ENCODE measurements at places on chromosomes 2 and 18.

DNA sequence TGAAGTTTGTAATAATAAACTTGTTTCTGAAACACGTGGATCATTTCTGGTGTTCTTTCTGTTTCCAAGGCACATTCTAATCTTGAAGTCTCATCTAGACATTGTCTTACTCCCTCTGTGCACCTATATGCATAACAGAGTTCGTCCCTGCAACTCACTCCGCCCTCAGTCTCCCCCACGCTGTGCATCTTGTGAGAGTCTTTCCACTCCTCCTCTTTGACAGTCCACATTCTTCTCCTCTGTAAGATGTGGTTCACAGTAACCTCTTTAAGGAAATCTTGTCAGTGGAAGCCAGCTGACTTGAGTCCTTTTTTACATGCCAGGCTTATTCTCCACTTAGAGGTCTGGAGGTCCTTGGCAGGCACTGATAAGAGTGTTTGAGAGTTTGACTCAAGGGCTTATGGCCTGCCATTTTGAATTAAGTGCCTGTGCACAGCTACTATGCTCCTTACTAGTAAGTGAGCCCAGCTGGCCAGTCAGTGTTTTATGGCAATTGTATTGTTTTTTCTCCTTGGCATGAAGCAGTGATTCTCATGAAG lies 108.9 kb upstream of the IL1R2 start:
- no peak for DNase-seq

DNA sequence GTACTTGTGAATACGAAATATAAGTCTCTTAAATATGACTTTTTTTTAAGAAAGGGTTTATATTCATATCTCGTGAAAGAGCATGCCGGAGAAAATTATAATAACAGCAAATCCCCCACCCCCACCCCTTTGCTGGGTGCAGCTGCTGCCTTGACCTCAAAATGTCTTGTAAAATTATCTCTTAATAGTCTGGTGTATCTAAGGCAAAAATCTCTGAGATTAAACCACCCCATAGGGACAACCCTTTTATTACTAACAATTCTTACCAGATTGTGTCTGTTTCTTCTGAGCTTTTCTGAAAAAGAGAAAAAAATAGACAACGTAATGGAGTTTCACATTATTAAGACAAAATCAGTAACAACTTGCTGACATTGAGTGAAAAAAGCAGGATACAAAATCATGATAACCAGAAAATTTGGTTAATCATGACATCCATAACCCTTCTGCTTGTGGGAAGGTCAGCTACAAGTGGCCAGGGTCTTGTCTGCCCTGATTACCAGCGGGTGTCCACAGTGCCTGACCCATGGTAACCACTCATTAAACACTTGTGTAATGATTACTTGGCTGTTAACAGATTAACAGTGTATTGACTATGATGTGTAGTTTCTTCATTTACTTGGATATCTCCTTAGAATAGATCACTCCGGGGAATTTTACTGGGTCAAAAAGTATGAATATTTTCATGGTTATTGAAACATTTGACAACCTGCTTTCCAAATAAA lies 1.5 kb downstream of the STRADB start:
- no peak for DNase-seq

- DNase-seq = no peak
Measured at GRCh38 chr18:36297417-36298125, at the start of gene FHOD3. Gene FHOD3, plus strand, starts transcription at chr18:36297713. Its CDS starts 123 bp downstream, at chr18:36297836.

DNA sequence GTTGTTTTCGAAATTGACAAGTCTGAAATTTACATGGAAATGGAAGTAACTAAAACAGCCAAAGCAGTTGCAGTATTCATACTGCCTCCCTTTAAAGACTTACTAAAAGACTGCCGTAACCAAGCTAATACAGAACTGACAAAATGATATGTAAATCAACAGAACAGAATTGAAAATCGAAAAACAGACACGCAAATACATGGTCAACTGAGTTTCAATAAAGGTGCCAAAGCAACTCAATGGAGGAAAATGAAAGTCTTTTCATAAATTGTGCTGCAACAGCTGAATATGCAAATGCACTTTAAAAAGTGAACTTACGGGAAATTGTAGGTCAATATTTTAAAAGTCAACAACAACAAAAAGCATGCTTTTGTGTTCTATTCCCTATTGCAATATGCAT lies 34.2 kb downstream of the TMEM131 start:
- DNase-seq = no peak

Data from naive thymus-derived CD8-positive, alpha-beta T cell (primary cell).